Fibroblast of lung (primary cell): ENCODE measurements at places on chromosomes 4 and X. TPM values are rescaled to one million over a fixed set of nuclear protein-coding genes. Genes with fewer than 3 reads are reported as not detected.

GRCh38 chr4:10347815-10348214 is 109.4 kb downstream of the ZNF518B start:
- H3K27me3 ChIP-seq: no peaks in the 10 kb centered on the region
- no peaks in the 10 kb centered on the region for H3K36me3 ChIP-seq
- no peaks in the 10 kb centered on the region for H3K4me1 ChIP-seq
- no peak for DNase-seq

GRCh38 chrX:41596596-41596995 is 92.2 kb upstream of the GPR34 start:
- no peak overlapping the region for H3K27ac ChIP-seq
- H3K27me3 ChIP-seq: no peaks in the 10 kb centered on the region
- no peaks in the 10 kb centered on the region for H3K36me3 ChIP-seq
- H3K4me1 ChIP-seq: no peaks in the 10 kb centered on the region

GRCh38 chrX:33307911-33308354 is 96.6 kb upstream of the DMD start:
- H3K27ac ChIP-seq: no peak overlapping the region
- H3K27me3 ChIP-seq: no peaks in the 10 kb centered on the region
- H3K36me3 ChIP-seq: no peaks in the 10 kb centered on the region
- no peaks in the 10 kb centered on the region for H3K4me1 ChIP-seq

- no peaks in the 10 kb centered on the region for H3K27me3 ChIP-seq
- H3K4me1 ChIP-seq: no peaks in the 10 kb centered on the region
- H3K27ac ChIP-seq: no peak overlapping the region
- H3K36me3 ChIP-seq: no peaks in the 10 kb centered on the region
- DNase-seq: peak; percentile 52
- H3K4me3 ChIP-seq: no peak overlapping the region
Observed at GRCh38 chr4:33924239-33924638, 2320.1 kb downstream of the ARAP2 start.

- no peaks in the 10 kb centered on the region for H3K4me1 ChIP-seq
- no peak for DNase-seq
- no peaks in the 10 kb centered on the region for H3K27me3 ChIP-seq
- no peak overlapping the region for H3K27ac ChIP-seq
- H3K4me3 ChIP-seq: no peak overlapping the region
- H3K36me3 ChIP-seq: peaks cover 32% of the 10 kb centered on the region
Observed at GRCh38 chr4:1328267-1329155, 18.5 kb upstream of the UVSSA start.

The XPNPEP2 gene
- total RNA-seq: 0.17 and 1.5 TPM in 2 replicates

DNA sequence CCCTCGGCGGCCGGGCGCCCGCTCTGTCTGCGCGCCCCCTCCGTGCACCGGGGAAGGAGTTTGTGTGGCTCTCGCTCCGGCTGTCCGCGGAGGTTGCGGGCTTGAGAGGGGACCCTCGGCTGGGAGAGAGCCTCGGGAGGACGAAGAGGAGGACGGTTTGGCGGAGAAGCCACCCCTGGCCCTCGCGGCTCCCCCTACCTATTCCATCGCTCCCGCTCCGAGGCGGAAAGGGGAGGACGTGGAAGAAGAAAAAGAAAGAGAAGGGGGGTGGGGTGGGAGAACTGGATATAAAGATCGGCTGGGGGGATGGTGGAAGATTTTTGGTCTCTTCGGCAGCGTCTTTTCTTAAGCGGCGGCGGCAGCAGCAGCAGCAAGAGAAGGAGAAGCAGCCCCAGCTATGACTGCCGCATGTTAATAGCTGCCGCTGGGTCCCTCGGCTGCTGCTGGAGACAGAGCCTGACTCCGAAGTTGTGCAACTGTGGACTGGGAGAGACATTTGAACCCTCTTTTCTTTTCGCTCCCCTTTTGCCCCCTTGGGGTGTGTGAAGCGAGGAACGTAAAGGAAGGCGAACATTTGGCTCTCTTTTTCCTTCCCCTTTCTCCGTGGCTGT is 895 bp downstream of the ADGRL3 start:
- H3K27me3 ChIP-seq: peaks cover 14% of the 10 kb centered on the region
- no peaks in the 10 kb centered on the region for H3K36me3 ChIP-seq
- DNase-seq: peak; percentile 40
- no peak overlapping the region for H3K27ac ChIP-seq

DNA sequence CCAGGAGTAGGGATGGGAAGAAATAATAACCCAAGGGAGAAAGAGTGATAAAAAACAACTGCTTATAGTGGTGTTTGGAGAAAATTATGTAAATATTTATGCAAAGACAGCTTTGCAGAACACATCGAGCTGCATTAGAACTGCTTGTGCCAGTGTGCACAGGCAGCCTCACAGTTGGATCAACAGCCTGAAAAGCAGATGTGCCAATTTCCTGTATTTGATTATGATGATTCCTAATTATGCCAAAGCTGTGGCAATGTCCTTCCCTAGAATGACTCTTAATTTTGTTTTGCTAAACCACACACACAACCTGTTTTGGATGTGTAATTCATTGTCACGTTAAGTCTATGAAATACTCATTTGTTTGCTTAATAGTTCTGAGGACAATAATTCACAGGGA is 30.6 kb upstream of the ANTXR2 start:
- DNase-seq: no peak
- H3K36me3 ChIP-seq: no peaks in the 10 kb centered on the region
- H3K4me3 ChIP-seq: no peak overlapping the region
- no peaks in the 10 kb centered on the region for H3K27me3 ChIP-seq

- no peaks in the 10 kb centered on the region for H3K27me3 ChIP-seq
- H3K36me3 ChIP-seq: no peaks in the 10 kb centered on the region
- H3K27ac ChIP-seq: no peak overlapping the region
- no peaks in the 10 kb centered on the region for H3K4me1 ChIP-seq
- H3K4me3 ChIP-seq: no peak overlapping the region
Observed at GRCh38 chr4:189001971-189002450, 862.8 kb downstream of the TRIML1 start.

- H3K27me3 ChIP-seq: no peaks in the 10 kb centered on the region
- H3K4me1 ChIP-seq: no peaks in the 10 kb centered on the region
- no peak overlapping the region for H3K27ac ChIP-seq
- no peak overlapping the region for H3K4me3 ChIP-seq
- no peak for DNase-seq
Observed at GRCh38 chr4:5969336-5969735, 48.9 kb downstream of the C4orf50 start.

The CXCL9 gene
- total RNA-seq: not detected in 2 replicates

GRCh38 chr4:26964994-26965393 is 104.4 kb downstream of the STIM2 start:
- no peaks in the 10 kb centered on the region for H3K27me3 ChIP-seq
- no peak overlapping the region for H3K4me3 ChIP-seq
- H3K36me3 ChIP-seq: no peaks in the 10 kb centered on the region
- DNase-seq: no peak

DNA sequence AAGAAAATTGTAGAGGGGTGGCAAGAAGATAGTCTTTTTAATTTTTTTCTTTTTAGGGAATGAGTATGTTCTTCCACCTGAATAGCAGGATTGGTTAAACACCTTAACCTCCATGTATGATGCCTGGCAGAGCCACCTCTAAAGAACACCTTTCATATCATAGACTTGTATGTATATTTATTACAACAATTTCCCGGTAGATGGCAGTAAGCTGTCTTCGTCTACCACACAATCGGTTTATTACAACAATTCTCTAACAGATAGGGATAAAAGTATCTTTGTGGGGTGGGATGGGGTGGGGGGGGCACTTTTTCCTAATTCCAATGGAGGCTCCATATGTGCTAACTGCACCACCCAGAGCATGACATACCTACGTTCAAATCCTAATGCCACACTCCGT is 255.5 kb downstream of the LDB2 start:
- no peaks in the 10 kb centered on the region for H3K27me3 ChIP-seq
- DNase-seq: peak; percentile 30
- H3K27ac ChIP-seq: no peak overlapping the region
- H3K4me3 ChIP-seq: no peak overlapping the region
- H3K36me3 ChIP-seq: no peaks in the 10 kb centered on the region

The CLDN34 gene
- total RNA-seq: not detected in 2 replicates

DNA sequence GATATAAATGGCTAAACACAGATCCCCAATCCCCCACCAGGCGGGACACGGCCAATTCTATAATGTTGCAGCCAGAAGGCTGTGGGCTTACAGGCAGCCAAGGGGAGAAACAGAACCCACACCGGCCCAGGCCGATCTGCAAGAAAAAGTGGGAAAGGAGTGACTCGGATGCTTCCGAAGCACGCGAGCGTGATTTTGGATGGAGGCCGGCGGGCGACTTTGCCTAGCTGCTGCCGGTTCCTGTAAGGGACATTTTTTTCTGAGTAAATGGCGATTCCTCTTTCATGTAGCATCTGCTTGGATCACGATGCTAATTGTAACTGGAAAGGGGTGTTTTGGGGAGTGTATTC is 470.2 kb downstream of the PCDH19 start:
- H3K4me3 ChIP-seq: no peak overlapping the region
- no peaks in the 10 kb centered on the region for H3K4me1 ChIP-seq
- no peak overlapping the region for H3K27ac ChIP-seq

The CT45A7 gene
- total RNA-seq: not detected in 2 replicates

DNA sequence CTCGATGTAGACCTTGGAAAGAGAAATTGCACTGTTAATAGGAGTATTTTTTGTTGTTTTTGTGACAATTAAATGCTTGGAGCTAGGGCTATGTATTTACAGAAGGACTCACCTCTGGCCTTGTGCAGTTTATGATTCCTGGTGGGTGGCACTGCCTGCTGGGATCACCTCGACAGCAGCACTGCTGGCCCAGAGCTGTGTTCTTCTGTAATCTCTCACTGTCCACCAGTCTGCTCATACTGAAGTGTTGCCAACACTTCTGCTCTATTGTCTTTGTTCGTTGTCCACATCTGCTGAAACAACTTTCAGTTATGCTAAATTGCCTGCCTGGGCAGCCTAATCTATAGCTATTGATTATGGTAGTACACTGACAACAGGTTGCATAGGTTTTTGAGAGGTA is 194.4 kb upstream of the ANK2 start:
- no peaks in the 10 kb centered on the region for H3K4me1 ChIP-seq
- H3K36me3 ChIP-seq: no peaks in the 10 kb centered on the region
- no peak for DNase-seq
- H3K4me3 ChIP-seq: no peak overlapping the region

- H3K27ac ChIP-seq: no peak overlapping the region
- no peaks in the 10 kb centered on the region for H3K36me3 ChIP-seq
- no peaks in the 10 kb centered on the region for H3K27me3 ChIP-seq
- no peak overlapping the region for H3K4me3 ChIP-seq
Observed at GRCh38 chrX:129876771-129877305, 29.1 kb upstream of the UTP14A start.

DNA sequence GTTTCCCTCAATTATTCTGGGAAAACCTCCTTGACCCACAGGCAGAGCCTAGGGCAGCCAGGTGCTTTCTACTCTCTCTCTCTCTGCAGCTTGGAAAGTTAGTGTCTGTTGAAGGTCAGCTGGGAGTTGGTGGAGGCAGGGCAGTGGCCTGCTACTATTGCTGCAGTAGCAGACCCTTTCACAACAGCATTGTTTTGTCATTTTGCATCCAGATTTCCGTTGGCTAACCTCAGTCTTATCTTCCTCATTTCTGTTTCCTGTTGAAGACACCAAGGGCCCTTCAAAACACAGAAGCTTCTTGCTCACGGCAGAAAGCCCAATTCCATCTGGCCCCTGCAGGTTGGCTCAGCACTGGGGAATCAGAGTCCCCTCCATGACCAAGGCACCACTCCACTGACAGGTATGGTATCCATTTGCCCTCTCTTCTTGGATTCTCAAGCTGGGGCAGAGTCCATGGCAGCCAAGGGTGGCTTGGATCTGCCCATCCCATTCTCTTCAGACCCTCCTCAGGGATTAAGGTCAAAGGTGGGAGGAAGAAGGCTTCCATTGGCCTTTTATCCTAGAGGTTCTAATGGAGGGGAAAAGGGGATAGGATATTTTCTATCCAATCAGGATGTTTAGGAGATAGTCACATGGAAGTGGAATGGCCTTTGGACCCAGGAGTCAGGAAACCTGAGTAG is 24.6 kb downstream of the VSIG4 start:
- DNase-seq: no peak
- H3K4me3 ChIP-seq: no peak overlapping the region
- no peaks in the 10 kb centered on the region for H3K36me3 ChIP-seq

The POLN gene
- 4.9 and 5.6 TPM in 2 replicates for total RNA-seq

- no peak for DNase-seq
- no peaks in the 10 kb centered on the region for H3K4me1 ChIP-seq
- H3K27ac ChIP-seq: no peak overlapping the region
- no peaks in the 10 kb centered on the region for H3K27me3 ChIP-seq
Observed at GRCh38 chr4:125714049-125714448, 399.3 kb downstream of the FAT4 start.

The UTP14A gene
- 15.0 and 17.5 TPM in 2 replicates for total RNA-seq

- H3K27ac ChIP-seq: no peak overlapping the region
- H3K4me1 ChIP-seq: peaks cover 5% of the 10 kb centered on the region
- H3K27me3 ChIP-seq: no peaks in the 10 kb centered on the region
- H3K4me3 ChIP-seq: no peak overlapping the region
Observed at GRCh38 chrX:118550792-118551191, 55.2 kb downstream of the DOCK11 start.

DNA sequence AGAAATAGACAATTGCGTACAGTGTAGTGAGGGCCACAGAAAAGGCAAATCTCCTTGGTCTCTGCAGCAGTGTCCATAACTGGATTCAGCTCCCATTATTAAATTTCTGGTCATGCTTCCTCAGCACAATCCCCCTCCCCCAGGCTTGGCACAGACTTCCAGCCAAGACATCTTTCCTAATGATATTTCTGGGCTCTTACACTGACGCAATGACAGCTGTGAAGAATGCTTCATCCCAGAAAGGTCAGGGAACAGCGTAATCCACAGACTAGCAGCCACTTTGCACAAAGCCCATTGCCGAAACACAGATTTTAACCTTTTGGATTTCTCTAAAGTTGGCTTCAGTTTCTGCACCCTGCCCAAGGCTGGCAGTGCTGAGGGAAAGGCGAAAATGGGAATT is 597.6 kb upstream of the CPEB2 start:
- no peak overlapping the region for H3K4me3 ChIP-seq
- DNase-seq: peak; percentile 83
- H3K4me1 ChIP-seq: no peaks in the 10 kb centered on the region
- no peaks in the 10 kb centered on the region for H3K36me3 ChIP-seq
- H3K27me3 ChIP-seq: no peaks in the 10 kb centered on the region
- H3K27ac ChIP-seq: no peak overlapping the region

GRCh38 chr4:1851575-1852410 is 4.2 kb downstream of the LETM1 start:
- no peak overlapping the region for H3K4me3 ChIP-seq
- peak; percentile 27 for DNase-seq

DNA sequence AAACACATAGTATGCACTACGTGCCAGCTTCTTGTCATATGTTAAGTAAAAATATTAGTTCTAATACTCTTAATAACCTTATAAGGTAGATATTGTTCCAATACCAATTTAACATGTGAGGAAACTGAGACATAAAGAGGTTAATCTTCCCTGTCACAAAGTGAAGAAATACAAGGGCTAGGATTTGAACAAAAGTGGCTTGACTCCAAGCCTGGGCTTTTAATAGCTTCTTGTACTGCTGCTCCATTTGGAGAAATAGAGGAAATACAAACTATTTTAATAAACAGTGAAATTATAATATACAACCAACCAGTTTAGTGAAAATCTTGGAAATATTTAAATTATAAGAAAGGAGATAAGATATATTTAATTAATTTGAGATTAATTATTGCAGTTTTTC is 33.2 kb downstream of the TLL1 start:
- H3K27ac ChIP-seq: no peak overlapping the region
- H3K4me1 ChIP-seq: no peaks in the 10 kb centered on the region
- H3K4me3 ChIP-seq: no peak overlapping the region
- no peaks in the 10 kb centered on the region for H3K36me3 ChIP-seq
- H3K27me3 ChIP-seq: no peaks in the 10 kb centered on the region
- DNase-seq: no peak
